Inflammatory macrophage treated with lipopolysaccharide for 4 hours (primary cell): ENCODE measurements at places on chromosomes 16 and 17.

DNA sequence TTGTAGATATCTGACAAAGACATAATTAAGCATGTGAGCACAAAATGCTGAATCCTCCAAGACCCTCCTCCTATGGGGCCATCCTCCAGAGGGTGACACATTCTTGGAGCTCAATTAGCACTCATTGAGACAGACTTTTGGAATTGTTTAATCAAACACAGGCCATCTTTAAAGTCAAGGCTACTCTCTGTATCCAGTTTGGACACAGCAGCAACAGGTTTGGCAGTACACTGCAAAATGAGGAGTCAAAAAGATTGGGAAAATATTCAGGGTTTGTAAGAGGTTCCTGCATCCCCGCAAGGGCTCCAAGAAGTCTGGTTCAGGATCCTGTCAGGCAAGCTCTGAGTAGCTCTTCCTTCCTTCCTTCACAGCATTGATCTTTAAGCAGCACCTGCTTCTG is 1.3 kb downstream of the ITFG1 start:
- DNase-seq = no peak

DNA sequence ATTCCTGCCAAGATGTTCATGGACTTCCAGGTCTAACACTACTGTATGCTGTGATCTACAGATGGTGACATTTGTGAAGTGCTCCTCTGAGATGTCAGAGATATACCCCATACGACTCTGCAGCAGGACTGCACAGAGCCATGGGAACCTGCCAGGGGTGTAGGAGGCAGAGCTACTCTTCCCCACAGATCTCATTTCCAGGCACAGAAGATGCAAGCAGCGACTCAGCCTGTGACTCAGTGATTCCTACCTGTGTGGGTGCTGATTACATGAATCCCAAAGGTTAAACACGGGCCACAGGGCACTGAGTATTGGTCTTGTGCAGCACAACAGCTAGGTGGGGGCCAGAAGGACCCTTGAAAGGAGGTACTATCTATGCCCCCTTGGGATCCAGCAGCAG is 137.0 kb upstream of the SOX9 start:
- no peak for DNase-seq

DNA sequence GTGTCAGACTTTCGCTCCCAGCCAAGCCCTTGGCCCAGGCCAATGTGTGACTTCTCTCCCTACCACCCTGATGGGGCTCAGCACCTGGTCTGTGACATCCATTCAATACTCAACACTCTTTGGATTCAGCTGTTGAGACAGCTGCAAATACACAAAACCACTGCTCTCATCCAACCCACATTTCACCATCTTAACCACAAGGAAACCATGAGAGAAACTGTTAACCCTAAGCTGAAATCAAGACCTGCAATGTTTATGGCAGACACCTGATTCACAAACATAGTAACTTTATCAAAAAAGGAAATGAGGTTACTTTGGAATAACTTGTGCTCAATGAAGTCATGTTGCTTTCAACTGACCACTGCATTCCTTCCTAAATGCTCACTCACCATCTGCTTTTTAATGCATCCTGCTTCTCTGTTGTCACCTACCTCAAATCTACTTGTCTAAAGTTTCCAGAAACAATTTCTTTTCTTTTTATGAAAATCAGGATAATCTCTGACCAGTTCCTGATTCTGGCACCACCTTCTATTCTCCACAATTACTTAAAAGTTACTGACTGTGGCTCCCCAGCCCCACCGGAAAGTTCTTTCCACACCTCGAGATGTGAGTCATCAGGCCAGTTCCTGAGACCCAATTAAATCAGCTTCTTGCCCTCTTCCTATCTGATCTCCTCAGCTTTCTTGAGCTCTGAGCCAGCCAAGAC is 88.2 kb downstream of the NOG start:
- DNase-seq = no peak

- no peak for DNase-seq
Observed at GRCh38 chr16:49410226-49410625, 36.6 kb downstream of the C16orf78 start.
